ENCODE measurements at places on chromosomes 3 and 15.

DNA sequence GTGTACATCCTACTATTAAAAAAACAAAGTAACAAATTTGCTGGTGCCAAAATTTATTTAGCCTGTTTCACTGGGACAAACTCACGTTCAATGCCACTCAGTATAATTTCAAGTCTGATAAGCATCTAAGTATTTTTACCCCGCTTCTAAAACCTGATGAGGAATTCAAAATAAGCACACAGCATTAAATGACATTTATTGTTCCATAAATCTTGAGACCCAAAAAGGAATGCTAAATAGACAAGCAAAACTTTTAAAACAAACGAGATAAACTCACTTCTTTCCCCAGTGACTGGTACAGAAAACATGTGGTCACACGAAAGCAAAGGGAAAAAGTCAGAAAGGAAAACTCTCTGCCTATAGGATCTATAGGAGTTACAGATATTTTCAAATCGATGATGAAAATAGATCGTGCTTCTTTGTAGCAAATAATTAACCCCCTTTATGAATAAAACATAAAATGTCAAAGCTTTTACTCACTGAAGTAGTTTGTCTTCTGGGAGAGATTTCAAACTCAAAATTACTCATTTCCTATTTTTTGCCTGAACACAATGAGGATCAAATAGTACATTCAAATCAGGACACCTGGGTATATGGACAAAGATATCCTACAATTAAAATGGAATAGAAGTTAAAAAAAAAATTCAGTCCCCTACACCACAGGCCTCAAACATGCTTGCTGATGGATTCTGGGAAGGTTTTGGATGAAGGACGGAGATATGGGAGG is 51.7 kb downstream of the UBP1 start:
- no peak for DNase-seq

GRCh38 chr3:32973982-32974381 is 22.5 kb downstream of the CCR4 start:
- peak; percentile 87 for DNase-seq

GRCh38 chr3:50352781-50353180 is 2.1 kb downstream of the CYB561D2 start:
- no peak for DNase-seq

GRCh38 chr3:79521221-79521848 is 246.5 kb downstream of the ROBO1 start:
- DNase-seq: peak; percentile 42

DNA sequence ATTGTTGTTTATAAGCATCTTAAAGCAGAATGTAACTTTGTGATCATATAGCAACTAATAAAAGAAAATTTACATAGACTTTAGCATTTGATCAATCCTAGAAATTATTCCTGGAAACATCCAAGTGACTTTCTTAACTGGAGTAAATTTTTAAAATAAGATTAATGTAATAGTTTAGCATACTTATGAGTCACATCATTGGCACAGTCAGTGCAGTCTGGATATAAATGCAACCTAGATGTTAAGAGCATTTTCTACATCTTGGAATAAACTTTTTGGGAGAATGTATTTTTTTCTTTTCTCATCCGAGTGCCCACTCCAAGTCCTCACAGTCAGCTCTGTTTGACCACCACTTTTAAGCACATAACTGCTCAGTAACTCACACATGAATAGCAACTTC is 324.6 kb upstream of the PLSCR5 start:
- no peak for DNase-seq

DNA sequence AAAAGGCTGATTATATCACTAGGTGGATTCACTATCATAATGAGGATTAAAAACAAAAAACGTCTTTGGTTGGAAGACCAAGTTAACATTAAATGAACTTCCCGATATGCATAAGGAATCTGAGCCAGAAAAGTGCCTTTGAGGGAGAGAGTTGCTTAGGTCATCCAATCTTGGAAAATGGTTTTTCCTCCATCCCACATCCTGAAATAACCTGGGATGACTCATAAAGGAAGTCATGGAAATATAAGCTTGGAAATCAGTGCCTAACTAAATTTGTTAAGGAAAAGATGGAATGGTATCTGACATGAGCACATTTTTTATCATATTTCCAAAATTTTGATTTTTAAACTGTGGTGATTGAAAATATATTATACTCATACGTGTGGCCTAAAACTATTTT is 66.0 kb downstream of the KBTBD8 start:
- no peak for DNase-seq

GRCh38 chr15:59377924-59378323 is 5.3 kb upstream of the MYO1E start:
- no peak for DNase-seq

DNA sequence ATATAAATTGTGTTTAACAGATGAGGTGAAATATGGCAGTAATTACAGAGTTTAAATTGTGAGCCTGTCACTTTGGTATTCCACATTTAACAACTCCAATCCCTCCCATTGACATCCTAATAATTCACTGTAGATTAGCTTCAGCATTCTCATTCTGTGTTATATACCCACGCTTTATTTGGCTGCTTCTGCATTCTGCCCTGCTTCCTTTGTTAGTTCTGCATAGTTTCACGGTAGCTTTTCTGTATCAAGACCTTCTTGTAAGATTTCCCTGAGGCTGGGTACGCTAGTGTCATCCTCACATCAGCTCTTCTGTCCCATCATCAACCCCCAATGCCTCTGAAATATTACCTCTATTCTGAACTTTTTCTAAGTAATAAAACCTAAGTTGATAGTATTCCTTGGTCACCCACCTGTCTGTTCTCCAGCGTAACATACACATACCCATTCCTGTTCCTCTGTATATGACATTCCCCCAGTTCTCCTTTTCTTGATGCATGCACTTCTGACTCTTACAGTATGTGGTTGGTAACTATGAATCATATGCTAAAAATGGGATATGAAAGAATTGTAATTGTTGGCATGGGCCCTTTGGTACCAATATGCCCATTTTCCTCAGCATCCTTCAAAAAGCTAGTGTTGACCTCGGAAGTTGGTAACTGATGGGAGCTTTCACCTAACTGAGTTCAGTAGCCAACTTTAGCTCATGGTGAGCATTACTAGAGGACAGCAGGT is 171.2 kb downstream of the KLHL25 start:
- DNase-seq: no peak

- DNase-seq: no peak
Measured at GRCh38 chr3:153171918-153172317, 9.9 kb downstream of the RAP2B start.

GRCh38 chr3:44988073-44988472 is 12.0 kb downstream of the EXOSC7 start:
- no peak for DNase-seq

GRCh38 chr3:23923786-23924185 is 6.9 kb downstream of the RPL15 start:
- DNase-seq: no peak

DNA sequence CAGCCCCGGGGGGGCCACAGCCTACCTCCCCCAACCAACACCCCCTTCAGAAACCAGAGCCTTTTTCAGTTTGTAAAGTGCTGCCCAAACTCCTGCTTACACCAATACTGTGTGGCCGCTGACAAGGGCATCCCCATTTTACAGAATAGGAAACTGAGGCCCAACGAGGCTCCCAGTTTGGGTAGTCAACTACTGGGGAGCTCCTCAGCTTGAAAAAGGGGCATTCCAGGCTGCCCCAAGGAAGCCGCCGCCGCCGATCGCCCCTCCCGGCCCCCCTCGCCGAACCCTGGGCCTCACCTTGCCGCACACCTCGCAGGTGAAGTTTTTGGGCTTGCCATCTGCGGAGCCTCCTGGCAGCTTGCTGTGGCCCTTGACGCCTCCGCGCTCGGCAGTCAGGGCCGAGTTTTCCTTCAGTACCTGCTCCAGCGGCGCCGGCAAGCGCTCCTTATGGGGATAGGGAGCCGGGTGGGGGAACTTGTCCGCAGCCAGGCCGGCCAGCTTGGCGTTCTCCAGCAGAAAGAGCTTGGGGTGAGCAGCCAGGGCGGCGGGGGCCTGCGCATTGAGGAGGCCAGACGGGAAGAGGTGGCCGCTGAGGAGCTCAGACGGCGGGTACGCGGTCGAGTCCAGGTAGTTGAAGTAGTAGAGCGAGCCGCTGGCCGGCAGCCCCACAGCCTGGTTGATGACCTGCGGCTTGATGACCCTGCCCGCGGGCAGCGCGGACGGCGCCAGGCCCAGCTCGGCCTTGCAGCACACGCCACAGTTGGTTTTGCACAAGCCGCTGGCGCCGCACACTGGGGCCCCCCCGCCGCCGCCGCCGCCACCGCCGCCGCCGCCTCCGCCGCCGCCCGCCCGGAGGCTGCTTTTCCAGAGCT is 1.4 kb downstream of the FEZF2 start:
- DNase-seq: no peak

DNA sequence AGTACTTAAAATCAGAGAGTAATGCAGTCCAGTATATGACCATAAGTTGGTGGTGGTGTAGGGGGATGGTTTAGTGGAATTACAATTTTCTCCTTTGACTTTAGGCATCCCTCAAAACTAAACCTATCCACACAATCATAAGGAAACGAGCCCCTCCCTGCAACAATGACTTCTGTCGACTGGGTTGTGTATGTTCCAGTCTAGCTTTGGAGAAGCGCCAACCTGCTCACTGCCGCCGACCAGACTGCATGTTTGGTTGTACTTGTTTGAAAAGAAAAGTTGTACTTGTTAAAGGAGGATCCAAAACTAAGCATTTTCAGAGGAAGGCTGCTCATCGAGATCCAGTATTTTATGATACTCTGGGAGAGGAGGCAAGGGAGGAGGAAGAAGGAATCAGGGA is 52.8 kb downstream of the MGA start:
- no peak for DNase-seq

DNA sequence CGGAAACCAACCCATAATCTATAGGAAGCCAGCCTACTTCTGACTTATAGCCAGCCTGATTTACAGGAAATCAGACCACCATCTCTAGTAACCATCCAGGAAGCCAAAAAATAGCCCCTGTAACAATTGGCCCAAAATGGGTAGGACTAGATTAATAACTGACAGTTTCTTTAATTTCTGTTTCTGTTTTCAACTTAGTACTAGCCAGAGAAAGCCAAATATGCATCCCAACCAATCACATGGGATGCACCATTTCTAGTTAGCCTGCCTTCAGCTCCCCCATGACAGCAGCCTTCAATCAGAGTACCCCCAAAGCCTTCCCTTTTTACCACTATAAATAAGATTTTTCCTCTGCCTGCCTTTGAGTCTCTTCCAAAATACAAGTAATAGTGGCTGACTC is 239.1 kb upstream of the GADL1 start:
- DNase-seq: no peak

GRCh38 chr3:13268961-13269441 is 151.1 kb downstream of the NUP210 start:
- DNase-seq: no peak

DNA sequence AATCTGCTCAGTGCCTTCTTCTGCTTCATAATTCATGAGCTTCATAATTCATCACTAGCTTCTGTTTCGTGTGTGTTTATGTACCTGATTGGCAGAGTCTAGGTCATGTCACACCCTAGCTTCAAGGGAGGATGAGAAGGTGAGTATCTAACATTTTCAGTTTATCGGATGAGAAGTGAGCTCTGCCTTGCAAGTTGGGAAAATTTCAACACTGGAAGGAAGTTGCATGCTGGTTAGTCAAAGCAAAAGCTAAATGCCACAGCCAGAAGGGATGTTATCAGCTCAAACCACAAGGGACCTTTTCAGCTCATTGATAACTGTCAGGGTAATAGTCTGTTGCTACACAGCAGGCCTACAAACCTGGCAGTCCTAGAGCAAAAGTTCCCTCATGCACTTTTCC is 7.3 kb upstream of the TNFSF10 start:
- peak; percentile 88 for DNase-seq

- no peak for DNase-seq
Measured at GRCh38 chr3:141085343-141086070, 34.4 kb downstream of the SPSB4 start.

DNA sequence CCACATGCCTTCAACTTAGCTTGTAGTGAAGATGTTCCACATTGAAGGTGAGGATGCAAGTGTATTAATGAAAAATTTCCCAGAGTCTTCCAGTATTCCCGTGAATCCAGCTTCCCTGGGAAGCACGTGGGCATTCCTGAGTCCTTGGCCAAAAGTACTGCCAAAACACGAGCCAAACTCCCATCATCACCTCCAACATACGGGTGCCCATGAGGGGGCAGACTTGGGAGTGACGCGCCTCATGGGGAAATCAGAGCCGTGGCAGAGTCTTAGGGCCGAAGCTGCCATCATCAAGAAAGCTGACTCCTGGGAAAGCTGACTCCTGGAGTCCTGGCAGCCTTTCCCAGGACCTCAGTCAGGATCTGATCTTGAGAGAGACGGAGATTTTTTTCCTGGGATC is 20.1 kb upstream of the TM2D3 start:
- no peak for DNase-seq

GRCh38 chr3:115347737-115348136 is 200.6 kb upstream of the ZBTB20 start:
- no peak for DNase-seq

DNA sequence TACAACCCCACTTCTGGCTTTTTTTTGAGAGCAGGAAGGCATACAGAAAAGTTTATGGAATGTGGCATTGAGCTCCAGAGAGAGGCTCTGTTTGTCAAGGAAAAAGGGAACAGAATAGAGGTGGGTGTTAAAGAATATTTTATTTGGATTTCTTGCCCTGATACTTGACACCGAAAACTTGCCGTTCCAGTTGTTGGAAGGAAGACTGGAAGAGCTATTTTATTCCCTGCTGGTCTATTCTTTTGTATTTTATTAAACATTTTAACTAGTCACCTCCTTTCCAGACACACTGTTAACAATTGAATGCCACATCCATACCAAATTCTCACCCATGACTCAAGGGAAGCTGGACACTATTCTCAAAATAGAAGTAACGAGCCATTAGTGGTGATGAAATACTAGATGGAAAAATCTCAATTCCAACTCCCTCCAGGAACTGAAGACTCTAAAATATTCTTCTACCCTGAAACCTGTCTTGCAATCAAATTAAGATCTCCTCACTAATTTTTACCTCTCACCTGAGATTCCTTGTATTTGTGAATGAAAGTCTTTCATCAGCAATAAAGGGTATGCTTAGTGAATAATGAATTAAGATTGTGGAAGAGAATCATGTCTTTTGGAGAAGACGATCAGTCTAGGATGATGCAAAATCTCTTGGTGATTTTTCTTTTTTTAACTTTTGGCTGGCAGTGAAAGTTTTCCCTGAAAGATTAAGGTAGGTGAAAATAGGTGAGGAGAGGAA is 28.5 kb downstream of the GREM1 start:
- DNase-seq: no peak

DNA sequence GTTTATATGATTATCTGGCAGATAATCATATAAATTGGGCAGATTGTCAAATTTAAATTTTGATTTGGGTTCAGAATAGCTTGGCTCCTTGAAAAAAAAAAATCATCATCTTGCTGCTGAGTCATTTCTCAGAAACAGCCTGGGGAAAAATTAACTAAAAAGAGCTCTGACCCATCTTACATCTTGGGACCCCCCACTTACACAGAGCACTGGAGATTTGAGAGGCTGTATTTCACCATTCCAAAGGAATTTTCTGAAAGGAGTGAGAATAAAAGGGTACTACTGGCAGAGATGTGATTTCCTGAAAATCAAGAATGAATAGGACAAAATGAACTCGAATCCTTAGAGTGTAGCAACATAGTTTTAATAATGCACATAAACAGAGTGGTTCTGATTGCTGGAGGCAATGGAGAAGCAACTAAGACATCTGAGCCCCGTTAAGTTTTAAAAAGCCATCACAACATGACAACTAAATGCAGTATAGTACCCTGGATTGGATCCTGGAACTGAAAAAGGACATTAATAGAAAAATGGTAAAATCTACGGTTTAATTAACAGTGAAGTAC is 97.5 kb downstream of the RFTN1 start:
- no peak for DNase-seq

GRCh38 chr3:188335656-188336055 is 181.7 kb downstream of the LPP start:
- DNase-seq: no peak

GRCh38 chr3:9730657-9731205 is 804 bp upstream of the BRPF1 start:
- no peak for DNase-seq

Measured in activated CD4-positive, alpha-beta T cell treated with anti-CD3 and anti-CD28 coated beads, Interleukin-2, Interleukin-6, amounts not matched to agents 100 ng/mL and 50 ng/mL, durations not matched to agents 16 hours and 8 hours (primary cell).